ENCODE measurements at places on chromosomes 7 and 10.
A peak's percentile ranks its signal among the peaks of the same experiment; 100 is the strongest.

GRCh38 chr10:118734475-118734874, 20.3 kb downstream of the CACUL1 start:
- DNase-seq: no peak

DNA sequence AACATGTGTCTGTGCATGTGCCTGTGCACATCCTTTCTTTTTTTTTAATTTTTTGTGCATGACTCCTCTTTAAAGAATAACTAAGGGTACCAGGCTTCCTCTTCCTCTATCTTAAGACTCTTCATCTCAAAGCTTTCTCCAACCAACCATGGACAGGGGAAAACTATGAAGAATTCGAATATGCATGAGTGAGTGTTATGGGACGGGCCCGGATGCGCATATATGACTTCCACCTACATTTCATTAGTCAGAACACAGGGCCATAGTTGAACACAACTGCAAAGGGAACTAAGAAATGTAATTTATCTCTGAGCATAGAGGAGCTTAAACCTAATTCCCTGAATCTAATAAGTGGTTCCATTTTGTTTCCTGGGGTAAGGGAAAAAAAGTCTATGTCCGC, 270.3 kb upstream of the SORCS1 start:
- DNase-seq: no peak

DNA sequence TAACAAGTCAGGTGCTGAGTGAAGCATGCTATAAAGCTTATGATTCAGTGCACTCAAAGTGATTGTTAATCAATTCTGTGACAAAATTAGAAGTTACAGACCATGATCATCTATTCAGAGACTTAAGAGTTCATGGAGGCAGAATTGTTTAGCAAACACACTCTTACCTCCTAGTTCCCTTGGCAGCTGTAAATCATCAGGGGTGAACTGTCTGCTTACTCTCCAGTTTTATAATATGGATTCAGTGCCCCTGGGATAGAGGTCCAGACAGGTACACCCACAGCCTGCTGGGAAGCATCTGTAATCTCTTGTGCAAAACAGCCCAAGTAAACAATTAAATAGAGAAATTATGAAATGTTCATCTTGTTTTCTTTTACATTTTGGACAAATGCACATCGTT, 835.0 kb upstream of the COBL start:
- DNase-seq: no peak

DNA sequence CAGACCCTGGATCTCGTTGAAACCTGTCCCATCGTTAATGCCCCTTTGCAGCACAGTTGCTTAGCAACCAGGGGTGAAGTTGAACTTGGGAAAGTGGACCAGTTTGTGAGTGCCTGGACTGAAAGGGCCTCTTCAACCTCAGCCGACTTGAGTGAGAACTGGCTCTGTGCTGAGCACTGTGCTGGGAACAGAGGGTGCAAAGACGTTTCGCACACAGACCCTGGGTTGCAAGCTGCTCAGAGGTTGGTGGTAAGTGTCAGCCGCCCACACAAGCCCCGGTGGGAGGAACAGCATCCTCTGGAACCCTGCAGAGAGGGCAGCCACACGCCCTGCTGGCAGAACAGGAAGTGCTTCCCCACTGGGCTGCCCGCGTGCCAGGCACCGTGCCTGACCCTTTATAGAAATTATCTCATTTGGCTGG, 89.2 kb downstream of the CARD11 start:
- DNase-seq: peak; percentile 45

DNA sequence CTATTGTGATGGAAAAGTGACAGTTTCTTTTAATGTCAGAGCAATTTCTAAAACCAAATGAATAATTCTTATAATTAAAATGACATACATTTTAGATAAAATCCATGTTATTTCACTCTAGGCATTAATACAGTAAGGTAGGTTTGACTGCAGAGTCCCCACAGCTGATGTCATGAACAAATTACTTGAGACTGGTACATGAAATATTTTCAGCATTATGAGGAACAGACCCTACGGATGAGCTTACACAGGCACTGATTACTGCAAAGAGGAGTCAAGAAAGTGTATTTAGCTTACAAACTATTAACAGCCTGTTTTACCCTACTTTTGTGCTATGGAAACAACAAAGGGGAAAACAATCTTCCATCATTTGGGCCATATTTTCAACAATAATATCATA, 8.9 kb downstream of the COL1A2 start:
- no peak for DNase-seq

DNA sequence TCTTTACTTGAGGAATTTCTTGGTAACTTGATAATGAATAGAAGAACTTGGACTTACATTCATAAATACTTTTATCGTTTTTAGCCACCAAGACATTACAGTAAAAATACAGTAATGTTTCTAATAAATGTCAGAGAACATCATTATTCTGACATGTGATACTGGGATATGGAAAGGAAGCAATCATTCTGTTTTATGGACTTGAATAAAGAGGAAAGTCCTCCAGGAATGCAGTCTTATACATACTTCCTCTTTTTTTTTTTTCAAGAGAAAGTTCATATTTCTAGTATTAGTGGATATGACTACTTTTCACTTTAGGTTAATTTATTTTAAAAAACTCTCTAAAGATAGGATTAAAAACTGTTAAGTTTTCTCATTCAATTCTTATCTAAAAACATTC, 220.0 kb upstream of the SEMA3C start:
- DNase-seq: no peak

GRCh38 chr7:51102828-51103227, 213.8 kb downstream of the COBL start:
- no peak for DNase-seq

DNA sequence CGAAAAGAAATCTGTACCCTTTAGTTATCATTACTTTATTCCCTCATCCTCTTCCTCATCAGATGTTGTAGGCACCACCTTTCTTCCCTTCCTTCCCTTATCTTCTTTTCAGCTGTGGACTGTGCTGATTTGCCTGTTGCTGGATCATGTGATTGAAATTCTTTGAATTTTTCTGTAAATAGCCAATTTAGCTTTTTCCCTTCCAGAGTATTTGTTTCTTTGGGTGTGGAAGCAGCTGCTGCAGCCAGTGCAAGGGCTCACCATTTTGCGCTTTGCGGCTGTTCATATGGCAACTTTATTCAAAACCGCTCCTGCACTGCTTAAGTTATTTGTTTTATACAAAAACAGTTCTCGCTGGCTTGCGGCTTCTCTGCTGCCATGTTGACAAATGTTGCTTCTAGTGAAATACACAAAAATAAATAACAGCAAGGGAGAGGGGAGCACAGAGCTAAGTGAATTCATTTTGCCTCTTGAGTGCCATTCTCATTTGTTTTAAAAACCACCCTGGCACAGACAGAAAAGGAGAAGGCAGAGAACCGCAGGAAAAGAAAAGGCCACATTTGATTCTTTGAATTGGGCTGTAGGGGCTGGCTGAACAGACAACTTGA, 151.2 kb downstream of the AUTS2 start:
- no peak for DNase-seq

DNA sequence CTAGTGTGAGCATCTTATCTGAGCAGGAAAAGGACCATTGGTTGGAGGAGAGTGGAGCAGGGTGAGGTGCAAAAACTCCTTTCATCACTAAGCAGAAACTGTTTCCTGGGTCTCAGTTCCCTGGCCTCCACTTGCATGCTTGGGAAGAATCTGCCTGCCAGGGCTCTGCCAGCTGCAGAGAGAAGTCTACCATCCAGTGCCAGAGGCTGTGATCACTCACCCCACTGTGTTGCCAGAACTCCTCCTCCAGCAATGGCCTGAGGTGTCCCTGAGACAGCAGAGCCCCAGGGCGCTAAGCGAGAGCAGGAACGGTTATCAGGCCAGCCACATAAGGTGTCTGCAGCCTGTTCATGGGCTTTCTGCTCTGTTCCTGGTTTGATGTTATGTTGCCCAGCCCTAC, 991.4 kb downstream of the CCSER2 start:
- no peak for DNase-seq

- no peak for DNase-seq
Observed at GRCh38 chr10:132611026-132611910, 73.7 kb downstream of the INPP5A start.

DNA sequence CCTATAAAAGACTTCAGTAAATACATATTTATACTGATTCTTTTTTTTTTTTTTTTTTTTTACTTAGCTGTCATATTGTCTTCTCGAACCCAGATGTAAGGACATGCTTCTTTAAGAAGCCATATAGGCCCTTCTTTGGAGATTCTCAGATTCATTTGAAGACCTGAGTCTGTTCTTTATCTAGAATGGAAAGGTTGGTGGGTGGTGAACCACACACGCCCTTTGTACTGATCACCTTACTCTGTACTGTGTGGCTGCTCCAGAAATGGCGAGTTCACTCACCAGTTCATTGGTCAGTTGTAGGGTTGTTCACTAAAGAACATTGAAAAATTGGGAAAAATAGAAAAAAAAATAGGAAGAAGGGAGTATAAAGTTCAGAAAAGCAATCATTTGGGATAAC, 32.5 kb downstream of the LANCL2 start:
- DNase-seq: no peak

- DNase-seq: no peak
Observed at GRCh38 chr7:7790041-7790741, 71.8 kb upstream of the RPA3 start.

DNA sequence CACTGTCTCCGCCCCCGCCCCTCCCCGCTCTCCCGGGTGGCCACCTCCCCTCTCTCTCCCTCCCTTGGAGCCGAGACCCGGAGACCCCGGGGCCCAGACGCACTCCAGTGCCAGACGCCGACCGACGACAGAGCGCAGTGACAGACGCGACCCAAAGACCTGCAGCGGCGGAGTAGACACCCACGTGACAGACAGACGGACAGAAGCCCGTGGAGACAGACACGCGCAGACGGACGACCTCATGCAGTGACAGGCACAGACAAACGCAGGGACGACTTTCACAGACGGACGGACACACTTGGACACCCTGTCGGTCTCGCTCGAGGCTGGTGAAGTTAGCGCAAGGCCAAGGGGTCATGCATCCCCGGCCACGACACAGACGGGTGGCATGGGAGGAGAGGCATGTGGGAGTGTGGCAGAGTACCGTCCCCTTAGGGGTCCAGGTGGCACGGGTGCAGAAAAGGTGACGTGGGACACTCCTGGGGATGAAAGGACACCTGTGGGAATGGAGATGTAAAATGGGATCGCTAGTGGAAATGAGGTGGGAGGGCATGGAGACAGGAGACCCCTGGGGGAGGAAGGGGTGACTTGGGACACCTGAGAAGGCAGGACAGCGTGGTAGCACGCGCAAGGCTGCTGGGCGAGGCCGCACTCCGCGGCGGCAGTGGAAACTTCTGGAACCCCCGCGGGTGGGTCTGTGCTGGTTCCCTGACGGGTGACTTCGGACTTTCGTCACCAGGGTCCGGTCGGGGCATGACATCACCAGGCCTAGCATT, 456 bp upstream of the ACHE start:
- DNase-seq: no peak

DNA sequence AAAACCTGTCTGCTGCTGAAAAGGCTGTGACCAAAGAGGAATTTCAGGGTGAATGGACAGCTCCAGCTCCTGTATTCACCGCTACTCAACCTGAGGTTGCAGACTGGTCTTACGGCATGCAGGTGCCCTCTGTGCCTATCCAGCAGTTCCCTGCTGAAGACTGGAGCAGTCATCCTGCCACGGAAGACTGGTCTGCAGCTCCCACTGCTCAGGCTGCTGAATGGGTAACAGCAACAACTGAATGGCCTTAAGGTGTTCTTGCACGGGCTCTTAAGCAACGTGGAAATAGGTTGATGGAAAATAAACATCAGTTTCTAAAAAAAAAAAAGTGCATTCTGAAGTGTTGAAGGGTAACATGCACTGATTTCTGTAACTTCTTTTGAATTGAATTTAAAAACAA, 82.3 kb downstream of the DAGLB start:
- DNase-seq: no peak

DNA sequence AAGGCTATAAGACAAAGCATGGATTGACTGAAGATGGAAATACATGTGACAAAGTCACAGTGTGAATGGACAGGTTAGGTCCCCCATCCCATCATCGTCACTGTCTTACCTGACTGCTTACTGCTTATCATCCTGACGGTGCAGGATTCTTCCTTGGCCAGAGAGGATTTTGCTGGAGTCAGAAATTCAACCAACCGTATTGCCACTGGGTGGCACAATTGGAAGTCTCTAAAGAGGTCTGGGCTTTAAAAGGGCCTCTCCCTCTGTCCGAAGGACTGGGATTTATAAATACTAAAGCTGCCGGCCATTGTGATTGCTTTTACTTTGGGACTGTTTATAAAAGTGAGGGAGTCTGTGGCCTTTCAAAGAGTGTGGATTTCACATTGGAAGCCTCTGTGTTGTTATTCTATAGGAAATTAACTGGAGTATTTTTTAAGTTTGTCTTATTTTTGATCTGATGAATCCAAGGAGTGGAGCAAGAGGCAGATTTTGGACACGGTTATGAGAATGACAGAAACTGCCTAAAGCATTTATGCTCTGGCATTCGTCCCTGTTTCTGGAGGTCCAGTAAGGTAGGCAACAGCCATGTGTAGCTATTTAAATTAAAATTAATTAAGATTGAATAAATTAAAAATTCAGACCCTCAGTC, 113.3 kb upstream of the CREB5 start:
- no peak for DNase-seq

DNA sequence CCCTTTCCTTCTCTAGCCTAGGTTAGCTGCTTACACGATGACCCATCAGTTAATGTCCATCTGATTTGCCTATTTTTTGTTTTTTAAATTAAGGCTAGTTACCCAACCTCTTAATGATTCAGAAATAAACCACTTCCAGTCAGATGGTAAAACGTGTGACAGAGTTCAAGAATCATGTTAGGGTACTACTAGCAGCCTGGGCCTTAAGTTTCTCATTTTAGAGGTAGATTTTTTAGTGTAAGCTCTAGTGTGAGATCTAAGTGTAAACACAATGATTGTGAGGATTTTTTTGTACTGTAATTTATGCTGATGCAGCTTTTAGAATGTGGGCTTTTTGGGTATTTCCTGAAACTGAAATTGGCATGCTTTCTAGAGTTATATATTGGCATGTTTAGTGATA, 130.0 kb downstream of the CDK14 start:
- DNase-seq: no peak

DNA sequence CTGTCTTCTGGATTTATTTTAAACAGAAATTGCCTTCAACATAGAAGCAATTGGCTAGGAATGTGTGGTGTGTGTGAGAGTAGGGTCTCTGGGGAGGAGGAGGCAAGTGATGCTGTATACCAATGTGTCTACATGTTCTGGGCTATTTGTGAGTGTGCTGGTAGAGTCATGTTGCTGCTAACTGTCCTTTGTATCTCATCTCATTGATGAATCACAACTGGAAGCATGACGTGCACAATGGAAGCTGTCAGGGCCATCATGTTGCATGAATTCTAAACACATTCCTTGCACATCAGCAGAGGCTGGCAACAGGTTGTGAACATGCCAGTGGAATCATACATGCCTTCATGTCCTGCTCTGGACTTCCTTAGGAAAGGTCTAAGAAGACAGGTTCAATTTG, 199.7 kb downstream of the BMPER start:
- no peak for DNase-seq

GRCh38 chr7:115476671-115477181, 553.8 kb downstream of the TFEC start:
- DNase-seq: no peak

- DNase-seq: no peak
Observed at GRCh38 chr10:78838141-78838657, 230.6 kb upstream of the ZMIZ1 start.

GRCh38 chr7:65381742-65382141, 8.1 kb downstream of the ZNF92 start:
- DNase-seq: no peak

- DNase-seq: no peak
Observed at GRCh38 chr7:151238190-151238810, 6.0 kb downstream of the CHPF2 start.

GRCh38 chr10:129896136-129896859, 67.8 kb downstream of the EBF3 start:
- DNase-seq: no peak
